ENCODE measurements at places on chromosomes 1 and 21. TPM values are rescaled to one million over a fixed set of nuclear protein-coding genes. Genes with fewer than 3 reads are reported as not detected.

- DNase-seq, result no peak
These were observed 26.4 kb downstream of the AGO4 start for GRCh38 chr1:35834218-35834617.

DNA sequence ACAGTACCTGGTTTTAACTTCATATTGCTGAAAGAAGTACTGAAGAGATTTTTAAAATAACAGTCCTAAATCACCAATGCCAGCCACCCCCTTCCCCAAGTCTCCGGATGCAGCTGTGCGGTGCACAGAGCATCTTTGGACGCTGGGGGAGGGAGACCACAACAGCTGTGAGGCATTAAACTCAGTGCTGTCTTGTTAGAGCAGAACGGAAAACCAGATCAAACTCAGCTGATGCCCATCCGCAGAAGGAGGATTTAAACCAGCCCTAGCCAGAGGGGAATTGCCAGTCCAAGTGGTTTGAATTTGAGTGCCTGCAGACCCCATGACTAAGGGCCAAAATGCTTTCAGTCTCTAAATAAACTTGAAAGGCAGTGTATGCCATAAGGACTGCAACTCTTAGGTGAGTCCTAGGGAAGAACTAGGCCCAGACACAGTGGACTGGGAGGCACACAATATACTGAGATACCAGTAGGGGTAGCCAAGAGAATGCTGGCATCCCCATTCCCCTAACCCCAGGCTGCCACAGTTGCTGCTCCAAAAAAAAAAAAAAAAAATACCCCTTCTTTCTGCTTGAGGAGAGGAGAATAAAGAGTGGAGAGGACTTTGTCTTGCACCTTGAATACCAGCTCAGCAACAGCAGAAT lies 576.2 kb downstream of the NEGR1 start:
- DNase-seq, result no peak

DNA sequence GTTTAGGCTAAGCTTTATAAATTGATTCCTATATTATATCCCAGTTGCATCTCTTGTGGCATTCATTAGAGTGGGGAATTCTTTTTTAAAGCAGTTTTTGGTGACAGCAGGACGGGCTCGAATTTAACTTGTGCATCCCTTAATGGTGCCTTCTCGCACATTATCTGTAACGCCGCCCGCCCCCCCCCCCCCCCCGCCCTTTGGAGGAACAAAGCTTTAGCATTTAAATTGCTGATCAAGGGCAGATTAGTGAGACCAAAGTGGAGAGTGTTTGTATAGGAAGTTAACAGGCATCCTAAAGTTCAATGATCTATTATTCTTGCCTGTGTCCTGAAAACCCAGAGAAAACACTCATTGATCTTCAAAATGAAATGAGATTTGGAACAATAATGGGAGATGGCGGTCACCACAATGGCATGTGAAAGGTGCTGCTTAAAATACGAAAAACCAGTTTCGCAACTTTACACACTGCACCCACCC lies 2.2 kb downstream of the LMO4 start:
- DNase-seq, result no peak

The ZMPSTE24 gene
- 34.7 TPM for total RNA-seq

DNA sequence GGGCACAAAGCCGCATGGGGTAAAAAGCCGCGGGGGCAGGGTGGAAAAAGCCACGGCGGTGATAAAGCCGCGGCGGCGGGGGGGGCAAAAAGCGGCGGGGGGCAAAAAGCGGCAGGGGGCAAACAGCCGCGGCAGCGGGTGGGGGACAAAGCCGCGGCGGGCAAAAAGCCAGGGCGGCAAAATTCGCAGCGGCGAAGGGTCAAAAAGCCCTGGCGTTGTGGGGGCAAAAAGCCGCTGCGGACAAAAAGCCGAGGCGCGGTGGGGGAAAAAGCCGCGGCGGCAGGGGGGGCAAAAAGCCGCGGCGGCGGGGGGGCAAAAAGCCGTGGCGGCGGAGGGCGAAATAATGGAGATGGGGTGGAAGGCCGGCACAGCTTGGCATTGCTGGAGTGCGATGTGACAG lies 3902.9 kb downstream of the SRGAP2C start:
- no peak for DNase-seq
